ENCODE measurements at places on chromosomes 2 and 18.

- DNase-seq = no peak
Measured at GRCh38 chr2:6167592-6168138, 475.5 kb downstream of the SOX11 start.

- DNase-seq = no peak
Measured at GRCh38 chr2:69957965-69958364, 3.5 kb downstream of the ASPRV1 start.

- no peak for DNase-seq
Measured at GRCh38 chr2:184877909-184878308, 279.6 kb downstream of the ZNF804A start.

- no peak for DNase-seq
Measured at GRCh38 chr2:54500404-54501205, 44.5 kb downstream of the SPTBN1 start.

GRCh38 chr18:79630281-79631095 is 49.1 kb upstream of the CTDP1 start:
- no peak for DNase-seq

DNA sequence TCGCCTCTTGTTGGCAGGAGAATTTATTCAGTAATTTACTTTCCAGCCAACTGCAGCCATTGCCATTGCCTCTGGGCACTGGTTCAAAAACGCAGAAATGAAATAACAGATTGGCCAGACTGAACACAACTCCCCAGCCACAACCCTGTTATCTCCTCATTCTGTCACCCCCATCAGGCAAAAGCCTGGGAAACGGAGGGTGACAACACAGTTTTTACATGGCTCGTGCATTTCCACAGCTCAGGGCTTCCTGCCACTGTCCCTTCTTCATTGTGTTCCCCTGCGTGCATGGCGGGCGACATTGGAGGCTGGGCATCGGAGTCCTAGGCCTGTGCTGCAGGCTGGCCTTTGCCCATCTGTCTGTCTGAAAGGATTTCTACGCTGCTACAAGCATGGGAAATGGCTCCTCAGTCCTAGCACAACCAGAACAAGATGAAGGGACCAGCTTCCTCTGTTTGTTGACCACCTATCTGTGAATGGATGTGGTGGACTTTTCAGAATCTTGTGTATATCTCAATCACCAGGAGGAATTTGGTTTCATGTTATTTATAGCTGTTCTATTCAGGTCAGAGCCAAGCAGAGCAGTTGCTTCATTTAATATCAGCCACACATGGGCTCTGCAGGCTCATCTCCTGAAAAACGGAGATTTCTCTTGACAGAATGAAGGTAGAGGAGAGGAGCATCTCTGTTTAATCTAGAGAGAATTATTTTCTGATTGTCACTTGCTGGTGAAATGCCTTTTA is 107.0 kb downstream of the MGAT5 start:
- DNase-seq = no peak

DNA sequence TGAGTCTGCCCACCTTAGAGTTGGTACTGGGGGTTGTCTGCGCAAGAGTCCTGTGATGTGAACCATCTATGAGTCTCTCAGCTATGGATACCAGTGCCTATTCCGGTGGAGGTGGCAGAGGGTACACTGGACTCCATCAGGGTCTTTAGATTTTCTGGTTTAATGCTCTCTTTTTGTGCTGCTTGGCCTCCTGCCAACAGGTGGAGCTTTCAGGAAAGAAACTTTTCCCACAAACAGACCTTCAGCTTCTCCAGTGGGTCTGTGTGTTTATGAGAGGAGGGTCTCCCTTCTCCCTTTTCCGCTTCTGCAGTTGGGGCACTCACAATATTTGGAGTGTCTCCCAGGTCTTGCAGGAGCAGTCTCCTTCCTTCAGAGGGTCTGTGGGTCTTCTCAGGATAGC is 1721.9 kb upstream of the SLC39A10 start:
- no peak for DNase-seq

DNA sequence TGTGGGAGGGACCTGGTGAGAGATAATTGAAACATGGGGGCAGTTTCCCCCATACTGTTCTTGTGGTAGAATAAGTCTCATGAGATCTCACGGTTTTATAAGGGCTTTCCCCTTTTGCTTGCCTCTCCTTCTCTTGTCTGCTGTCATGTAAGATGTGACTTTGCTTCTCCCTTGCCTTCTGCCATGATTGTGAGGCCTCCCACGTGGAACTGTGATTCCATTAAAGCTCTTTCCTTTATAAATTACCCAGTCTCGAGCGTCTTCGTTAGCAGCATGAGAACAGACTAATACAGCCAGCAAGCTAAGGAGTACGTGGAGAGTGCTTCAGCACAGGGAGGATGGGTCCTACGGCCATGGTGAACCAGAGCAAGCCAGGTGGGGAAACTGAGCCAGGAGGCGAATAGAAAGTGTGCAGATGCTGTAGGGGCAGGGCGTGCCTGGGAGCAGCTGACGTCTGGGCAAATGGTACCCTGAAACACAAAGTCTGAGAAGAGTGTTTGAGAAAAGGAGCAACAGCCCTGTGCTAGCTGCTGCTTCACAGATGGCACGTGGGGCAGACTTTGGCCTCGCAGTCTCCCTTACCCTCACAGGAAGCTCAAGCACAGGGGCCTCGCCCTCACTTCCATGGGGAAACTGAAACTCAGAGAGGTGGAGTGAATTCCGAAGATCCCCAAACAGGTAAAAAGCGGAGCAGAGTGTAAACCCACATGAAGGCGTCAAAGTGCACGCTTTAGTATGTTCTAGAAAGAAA is 64.2 kb downstream of the MYT1L start:
- no peak for DNase-seq

- no peak for DNase-seq
Measured at GRCh38 chr2:104434318-104434792, 419.6 kb upstream of the POU3F3 start.

GRCh38 chr2:157420771-157421323 is 23.0 kb downstream of the CYTIP start:
- DNase-seq = no peak

- no peak for DNase-seq
Measured at GRCh38 chr18:62771494-62772270, 56.3 kb downstream of the PHLPP1 start.

GRCh38 chr2:25537526-25537925 is 135.9 kb downstream of the DTNB start:
- no peak for DNase-seq

DNA sequence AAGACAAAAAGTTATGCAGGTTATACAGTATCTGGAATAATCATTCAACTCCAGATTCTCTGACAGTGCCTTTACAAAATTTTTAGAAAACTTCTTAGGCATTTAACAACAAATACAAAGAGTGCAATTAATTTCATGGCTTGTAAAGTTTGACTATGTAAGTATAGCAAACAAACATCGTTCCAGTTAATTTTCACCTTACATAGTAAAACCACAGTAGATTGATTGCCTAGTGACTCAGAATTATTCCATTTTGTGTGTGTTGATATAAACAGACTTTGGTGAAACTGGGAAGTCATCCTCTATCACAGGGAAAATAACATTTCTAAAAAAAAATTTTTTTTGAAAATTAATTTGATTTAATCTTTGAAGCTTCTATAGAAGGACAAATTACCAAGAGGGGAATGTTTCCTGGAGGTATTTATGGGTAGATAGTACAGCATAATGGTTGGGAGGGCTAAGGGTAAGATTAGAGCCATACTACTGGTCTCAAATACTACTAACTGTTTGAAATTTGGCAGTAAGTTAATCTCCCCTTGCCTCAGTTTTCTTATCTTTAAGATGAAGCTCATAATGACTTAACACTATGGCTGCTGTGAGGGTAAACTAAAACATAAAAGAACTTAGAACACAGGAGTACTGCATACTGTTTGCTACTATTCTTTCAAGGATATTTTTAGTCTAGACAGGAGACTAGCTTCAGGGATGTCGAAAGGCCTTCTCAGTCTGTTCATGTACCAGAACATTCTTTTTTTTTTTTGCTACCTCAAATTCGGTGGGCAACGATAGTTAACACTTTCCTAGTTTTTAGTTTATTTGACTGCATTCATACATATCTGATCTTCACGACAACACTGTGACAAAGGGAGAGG is 19.6 kb downstream of the NDUFAF7 start:
- DNase-seq = no peak

DNA sequence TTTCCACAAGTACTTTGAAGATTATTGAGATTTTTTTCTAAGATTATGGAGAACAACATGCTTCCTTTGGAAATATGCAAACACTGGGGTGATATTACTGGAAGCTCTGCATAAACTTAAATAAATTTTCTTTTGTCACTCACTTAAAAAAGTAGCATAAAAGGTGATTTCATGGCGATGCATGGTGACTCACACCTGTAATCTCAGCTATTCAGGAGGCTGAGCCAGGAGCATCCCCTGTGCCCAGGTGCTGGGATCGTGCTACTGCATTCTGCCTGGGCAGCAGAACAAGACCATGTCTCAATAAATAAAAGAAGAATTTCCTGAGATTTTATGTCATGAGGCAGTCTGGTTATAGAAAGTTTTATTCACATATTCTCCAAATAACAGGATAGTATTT is 679.1 kb upstream of the CDH2 start:
- DNase-seq = no peak

GRCh38 chr18:26628017-26628416 is 79.7 kb upstream of the KCTD1 start:
- no peak for DNase-seq

- no peak for DNase-seq
Measured at GRCh38 chr2:55225481-55226020, 6.5 kb downstream of the CLHC1 start.

- DNase-seq = no peak
Measured at GRCh38 chr2:218961651-218962570, 2.4 kb downstream of the CDK5R2 start.

- DNase-seq = no peak
Measured at GRCh38 chr2:64967601-64968000, 21.6 kb upstream of the SLC1A4 start.

DNA sequence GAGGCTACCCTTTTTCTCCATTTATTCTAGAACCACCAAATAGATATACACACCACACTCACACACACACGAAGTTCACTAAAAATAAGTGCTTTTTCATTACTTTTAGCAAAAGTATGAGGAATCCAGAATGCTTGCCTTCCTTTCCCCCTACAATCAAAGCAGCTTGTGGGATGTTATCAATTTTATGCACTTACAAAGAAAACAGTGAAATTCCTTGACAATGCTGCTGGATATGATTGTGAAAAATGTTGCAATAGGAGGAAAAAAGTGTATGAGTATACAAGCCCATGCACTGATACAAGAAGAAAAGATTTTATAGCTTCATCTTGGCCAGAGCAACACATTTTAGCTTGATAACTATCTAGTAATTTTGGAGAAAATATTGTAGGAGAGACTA is 269.2 kb downstream of the XIRP2 start:
- no peak for DNase-seq

- DNase-seq = no peak
Measured at GRCh38 chr2:232924433-232924832, 54.4 kb downstream of the SNORC start.

- DNase-seq = no peak
Measured at GRCh38 chr2:12469141-12469561, 247.6 kb upstream of the TRIB2 start.

- no peak for DNase-seq
Measured at GRCh38 chr18:24964216-24964615, 387.8 kb downstream of the ZNF521 start.

DNA sequence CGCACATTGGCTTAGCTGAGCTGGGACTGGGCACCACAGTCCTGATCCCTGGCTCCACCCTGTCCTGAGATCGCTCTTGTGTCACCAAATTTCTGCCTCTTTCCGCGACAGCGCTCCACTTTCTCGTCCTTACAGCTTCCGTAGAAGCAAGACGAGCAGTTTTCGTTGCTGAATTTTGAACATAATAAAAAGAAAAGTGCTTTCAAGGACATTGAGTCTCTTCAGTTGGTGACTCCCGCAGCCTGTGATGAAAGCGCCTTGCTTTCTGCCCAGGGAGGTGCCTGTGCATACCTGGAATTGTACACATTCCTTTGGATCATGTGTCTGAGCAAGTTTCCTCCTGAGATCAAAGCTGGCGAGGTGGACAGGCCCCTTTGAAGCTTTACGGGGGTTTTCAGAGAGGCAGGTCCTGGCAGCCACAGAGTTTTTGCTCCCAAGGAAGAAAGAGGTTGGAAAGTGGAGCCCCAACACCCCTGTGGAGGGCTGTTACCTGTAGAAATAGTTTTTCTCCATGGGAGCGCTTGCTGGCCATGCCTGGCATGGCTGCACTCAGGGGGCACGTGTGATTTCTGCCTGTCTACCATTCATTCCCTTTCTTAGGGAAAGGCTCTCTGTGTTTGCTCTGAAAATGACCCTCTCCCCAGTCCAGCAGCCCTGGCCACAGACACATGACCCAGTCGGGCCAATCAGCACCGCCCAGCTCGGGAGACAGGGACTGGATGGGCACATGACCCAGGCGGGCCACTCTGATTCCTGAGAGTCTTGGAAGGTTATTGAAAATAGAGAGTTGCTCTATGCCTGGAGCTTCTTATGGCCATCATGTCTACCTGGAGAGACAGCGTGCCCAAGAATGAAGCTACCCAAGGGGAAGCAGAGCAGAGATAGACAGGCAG is 115.6 kb upstream of the OTOS start:
- no peak for DNase-seq

DNA sequence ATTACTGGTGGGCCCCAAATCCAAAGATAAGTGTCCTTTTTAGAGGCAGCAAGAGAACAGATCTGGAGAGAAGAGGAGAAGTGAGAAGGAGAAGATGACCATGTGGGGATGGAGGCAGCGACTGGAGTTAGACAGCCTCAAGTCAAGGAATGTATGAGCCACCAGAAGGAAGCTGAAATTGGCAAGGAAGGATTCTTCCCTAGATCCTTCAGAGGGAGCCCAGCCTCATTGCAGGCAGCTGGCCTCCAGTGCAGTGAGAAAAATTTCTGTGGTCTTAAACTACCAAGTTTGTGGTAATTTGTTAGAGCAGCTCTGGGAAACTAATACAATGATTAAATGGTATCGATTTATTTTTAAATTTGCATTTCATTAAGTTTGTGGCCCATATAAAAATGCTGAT is 167.9 kb downstream of the NCKAP5 start:
- DNase-seq = no peak

DNA sequence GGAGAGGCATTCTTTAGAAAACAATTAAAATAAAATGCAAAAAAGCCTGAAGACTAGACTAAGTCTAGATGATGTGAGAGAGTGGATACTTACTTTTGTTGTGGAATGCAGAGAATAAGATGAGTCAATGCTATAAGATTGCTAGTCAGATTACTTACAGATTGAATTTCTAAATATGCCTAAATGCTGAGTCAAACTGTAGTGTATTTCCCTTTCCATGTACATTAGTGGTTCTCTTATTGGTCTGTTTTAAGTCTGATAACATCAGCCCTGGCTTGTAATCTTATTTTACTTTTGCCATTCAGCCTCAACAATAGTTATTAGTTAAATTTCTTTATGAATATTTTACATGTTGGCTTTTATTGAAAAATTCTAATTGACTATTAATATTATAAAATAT is 702.7 kb downstream of the SOCS6 start:
- no peak for DNase-seq

DNA sequence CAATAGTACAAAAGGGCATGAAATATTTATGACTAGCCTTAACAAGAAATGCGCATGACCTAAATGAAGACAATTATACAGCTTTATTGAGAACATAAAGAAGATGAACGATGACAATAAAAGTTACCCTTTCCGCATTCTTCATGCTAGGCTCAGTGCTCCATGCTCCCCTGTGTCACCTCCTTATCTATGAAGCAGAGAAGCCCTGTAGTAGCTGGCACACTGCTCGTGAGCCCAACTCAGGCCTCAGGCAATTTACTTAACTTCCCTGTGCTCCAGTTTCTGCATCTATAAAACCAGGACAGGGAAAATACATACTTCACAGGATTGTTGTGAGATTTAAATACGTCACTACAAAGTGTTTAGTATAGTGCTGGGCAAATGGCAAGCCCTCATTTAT is 34.5 kb upstream of the NABP1 start:
- no peak for DNase-seq
